ENCODE measurements at places on chromosomes 16 and 17.
A peak's percentile ranks its signal among the peaks of the same experiment; 100 is the strongest.

DNA sequence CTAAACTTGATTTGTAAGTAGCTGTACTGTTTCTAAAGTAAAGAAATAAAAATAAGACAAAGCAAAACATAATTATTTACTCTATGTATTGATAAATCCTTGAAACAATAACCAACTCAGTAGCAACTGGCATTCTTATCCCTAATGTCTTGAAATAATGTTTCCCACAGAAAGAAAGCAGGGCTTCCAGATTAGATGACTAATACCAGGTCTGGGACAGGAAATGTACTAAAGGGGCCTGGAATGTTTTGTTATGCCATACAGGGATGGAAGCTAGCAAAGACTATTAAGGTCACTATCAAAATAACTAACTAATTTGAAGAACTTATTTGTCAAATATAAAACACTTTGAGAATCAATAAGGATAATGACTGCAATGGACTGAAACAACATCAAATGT, 82.1 kb downstream of the CFDP1 start:
- no peak for DNase-seq

GRCh38 chr17:65545705-65546523, 15.5 kb downstream of the AXIN2 start:
- DNase-seq = peak; percentile 45

GRCh38 chr17:58680038-58680369, 11.8 kb downstream of the TEX14 start:
- no peak for DNase-seq

- no peak for DNase-seq
These were observed 95.7 kb downstream of the NTN1 start for GRCh38 chr17:9116861-9117568.

- no peak for DNase-seq
These were observed 76.4 kb downstream of the GPR139 start for GRCh38 chr16:19997264-19997663.

- DNase-seq = peak; percentile 72
These were observed at the start of gene PRRT2 for GRCh38 chr16:29811896-29812665. Gene PRRT2 (plus strand): TSS chr16:29812193. CDS start chr16:29813055, 862 bp downstream.

DNA sequence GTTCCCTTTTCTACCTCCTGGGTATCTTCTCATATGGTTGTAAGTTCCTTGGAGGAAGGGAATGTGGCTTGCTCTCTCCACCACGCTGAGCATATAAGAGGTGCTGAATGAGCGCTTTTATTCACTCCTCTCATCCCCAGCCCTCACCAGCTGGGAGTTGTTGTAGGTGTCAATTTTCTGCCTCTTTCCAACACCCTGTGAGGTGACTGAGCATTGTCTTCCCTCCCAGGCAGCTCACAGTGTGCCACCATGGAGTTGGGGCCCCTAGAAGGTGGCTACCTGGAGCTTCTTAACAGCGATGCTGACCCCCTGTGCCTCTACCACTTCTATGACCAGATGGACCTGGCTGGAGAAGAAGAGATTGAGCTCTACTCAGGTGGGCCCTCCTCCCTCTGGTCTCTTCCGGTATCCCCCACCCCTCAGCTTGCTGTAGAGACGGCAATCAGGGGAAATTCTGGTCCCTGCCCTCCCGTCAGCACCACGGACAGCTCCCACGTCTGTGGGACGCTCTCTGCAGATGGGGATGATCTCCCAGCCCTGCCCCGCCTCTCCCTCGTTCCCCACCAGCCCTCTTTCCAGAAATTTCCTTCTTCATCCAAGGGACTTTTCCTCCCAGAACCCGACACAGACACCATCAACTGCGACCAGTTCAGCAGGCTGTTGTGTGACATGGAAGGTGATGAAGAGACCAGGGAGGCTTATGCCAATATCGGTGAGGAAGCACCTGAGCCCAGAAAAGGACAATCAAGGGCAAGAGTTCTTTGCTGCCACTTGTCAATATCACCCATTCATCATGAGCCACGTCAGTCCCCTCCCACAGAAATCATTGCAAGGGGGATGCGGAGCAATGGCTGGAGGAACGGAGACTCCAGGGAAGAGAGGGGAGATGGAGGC, 18.3 kb downstream of the CIITA start:
- peak; percentile 54 for DNase-seq

DNA sequence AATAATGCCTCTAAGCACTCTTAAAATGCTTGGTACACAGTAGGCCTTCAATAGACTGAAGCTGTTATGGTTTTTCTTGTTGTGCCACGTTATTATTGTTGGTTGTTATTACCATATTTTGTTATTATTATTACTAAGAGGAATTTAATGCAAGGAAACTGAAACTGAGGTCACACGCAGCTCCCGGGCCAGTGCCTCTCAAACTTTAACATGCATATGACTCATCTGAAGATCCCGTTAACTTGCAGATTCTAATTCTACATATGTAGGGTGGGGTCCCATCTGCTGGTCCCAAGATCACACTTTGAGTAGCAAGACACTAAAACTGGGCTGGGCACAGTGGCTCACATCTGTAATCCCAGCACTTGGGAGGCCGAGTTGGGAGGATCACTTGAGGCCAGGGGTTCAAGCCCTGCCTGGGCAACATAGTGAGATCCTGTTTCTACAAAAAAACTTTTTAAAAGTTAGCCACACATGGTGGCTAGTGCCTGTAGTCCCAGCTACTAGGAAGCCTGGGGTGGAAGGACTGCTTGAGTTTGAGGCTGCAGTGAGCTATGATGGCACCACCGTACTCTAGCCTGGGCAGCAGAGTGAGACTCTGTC, 888 bp downstream of the ACSM5 start:
- no peak for DNase-seq

GRCh38 chr16:82713778-82714177, 87.0 kb downstream of the CDH13 start:
- DNase-seq = no peak

DNA sequence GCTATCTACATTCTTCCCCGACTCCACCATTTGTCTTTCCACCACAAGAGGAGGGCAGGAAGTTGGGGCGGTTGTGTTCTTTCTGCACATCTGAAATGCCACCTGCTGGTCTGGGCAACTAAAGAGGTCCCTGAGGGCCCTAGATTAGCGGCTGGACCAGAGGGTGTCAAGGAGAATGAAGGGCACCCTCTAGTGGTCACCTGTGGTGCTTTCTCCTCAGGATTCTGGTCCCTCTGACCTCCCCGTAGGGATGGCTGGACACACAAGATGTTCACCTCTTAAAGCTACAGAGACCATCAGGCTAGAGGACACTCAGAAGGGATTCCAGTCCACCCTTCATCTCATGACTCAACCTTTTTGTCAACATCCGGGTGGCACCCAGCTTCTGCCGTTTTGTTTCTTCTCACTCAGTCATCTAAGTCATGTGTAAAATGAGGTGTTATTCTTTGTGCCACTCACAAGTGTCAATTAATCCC, 2.9 kb upstream of the SCIMP start:
- DNase-seq = peak; percentile 26

Measured in left ventricle myocardium inferior (tissue), 1 donor.